ENCODE measurements at places on chromosomes 3 and 15.

DNA sequence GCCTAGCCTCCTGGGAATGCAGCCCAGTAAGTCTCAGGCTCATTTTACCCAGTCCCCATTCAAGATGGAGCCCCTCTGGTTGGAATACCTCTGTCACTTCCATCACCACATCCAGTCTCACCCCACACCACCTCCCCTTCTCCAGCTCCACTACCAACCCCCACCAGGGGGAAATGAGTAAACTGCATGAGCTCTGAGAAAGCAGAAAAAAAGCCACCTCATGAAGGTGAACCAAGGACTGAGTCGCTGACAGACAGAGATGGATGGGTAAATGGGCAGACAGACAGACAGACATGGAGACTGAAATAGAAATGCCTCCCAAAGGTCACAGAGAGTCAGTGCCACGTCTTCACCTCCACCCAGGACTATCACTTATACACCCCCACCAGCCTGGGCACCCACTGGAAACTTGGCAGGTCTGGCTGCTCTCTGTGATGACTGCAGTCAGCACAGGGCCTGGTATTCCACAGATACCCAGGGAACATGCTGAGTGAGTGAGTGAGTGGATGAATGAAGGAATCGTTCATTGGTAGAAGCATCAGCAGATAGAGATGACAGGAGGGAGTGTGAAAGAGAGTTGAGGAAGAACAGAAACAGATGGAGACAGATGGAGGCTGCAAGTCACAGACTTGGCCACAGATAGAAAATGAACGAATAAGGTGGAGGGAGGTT lies 4.9 kb upstream of the LOXL1 start:
- DNase-seq: no peak

GRCh38 chr15:47355759-47356158 lies 361.5 kb upstream of the SEMA6D start:
- DNase-seq: no peak

GRCh38 chr15:66411190-66411589 lies 24.5 kb downstream of the MAP2K1 start:
- DNase-seq: no peak

GRCh38 chr15:98823012-98823458 lies 174.7 kb downstream of the IGF1R start:
- DNase-seq: no peak

- no peak for DNase-seq
Observed at GRCh38 chr15:40941528-40942336, 11.5 kb upstream of the CHAC1 start.

DNA sequence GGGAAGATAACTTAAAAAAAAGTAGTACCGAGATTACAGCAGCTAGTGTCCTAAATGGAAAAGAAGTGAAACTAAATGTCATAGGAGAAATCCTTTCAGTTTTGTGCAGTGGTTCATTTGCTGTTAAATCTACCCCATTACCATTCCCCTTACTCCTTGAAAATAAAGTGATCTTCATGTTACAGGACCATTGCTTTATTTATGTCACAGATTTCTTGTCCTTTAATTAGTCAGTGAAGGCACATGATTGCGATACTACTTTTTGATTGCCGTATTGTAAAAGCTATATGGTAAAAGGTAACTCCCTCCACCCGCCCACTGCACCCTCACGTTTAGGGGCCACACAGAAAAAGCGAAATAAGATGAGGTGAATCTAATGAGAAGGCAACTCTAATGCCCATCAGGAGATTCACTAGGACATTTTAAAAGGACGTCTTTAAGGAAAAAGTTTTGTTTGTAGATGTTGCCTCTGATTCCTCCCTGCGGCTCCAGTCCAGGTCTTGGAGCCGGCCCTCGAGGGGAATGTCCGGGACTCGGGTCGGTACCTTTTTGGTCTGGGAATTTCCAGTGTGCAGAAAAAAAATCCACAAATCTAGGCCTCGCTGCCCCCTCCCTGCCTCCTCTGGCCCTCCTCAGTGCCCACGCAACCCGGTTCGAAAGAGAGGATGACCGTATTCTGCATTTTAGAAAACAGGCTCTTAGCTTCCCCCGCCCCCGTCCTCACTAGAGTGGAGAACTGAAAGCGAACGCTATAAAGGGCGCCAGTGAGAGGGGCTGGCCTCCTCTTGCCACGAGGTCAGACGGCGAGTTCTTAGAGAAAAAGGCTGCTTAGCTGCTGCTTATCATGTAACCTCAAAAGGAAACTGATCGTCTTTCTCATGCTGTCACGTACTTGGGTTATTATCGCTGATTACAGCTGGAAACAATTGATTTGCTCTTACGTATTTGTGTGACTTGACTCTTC lies 21.8 kb upstream of the NFKBIZ start:
- peak; percentile 28 for DNase-seq

GRCh38 chr15:40088929-40089755 lies 19.5 kb downstream of the BMF start:
- no peak for DNase-seq

Data from NCI-H1436 treated with DMSO at 0.1 percent for 48 hours (cell line).